ENCODE measurements at places on chromosomes 2 and 18.

DNA sequence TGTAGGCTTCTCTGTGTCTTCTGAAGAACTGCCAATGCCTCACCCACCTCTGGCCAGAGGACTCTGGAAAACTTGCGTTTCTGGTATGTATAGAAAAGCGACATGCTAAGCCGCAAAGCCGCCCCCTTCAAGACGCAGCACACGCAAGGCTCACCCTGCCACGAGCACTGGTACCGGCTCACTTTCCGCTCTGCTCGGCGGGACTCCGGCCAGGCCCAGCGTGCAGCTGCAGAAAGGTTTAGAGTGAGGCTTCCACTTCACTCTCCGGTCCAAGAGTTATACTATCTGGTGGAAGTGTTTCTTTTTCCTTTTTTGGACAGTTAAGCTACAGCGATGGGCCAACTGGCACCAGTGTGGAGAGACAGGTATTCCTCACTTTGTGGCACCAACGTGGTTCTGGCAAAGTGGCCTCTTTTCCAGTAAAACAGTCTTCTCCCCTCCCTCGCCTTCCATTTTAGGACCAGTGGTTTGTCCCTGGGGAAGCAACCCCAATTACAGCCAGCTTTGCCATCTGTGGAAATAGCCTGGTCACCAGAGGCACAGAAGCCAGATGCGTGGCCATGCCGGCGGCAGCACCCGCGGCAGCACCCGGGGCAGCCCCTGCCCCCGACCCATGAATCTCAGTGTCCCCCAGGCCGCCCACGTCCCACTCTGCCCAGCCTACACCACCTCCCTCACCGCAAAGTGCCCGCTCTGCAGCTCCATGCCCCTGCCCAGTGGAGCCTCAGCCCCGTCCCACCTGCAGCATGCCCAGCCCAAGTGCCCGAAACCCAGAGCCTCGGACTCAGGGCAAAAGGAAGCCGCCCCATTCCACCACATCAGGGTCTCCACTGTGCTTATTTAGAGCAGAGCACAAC lies 91.6 kb upstream of the CTDP1 start:
- DNase-seq, result no peak

- DNase-seq, result no peak
Measured at GRCh38 chr18:67300498-67300897, 216.0 kb downstream of the DSEL start.

DNA sequence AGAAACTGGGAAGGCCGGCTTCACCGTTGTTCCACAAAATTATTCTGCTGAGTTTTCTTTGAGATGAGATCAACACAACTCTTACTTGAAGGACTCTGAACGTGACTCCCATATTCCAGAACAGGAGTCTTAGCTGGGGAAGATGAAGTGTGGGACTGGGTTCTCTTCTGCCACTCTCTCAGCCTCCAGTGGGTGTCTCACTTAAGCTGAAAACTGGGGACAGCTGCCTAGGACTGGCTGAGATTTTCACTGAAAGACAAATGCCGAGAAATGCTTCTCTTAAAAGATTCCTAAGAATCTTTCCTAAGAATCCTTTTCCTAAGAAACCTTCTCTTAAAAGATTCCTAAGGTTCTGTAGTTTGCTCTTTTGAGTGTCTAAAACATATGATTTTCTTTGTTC lies 156.6 kb upstream of the LHCGR start:
- no peak for DNase-seq

DNA sequence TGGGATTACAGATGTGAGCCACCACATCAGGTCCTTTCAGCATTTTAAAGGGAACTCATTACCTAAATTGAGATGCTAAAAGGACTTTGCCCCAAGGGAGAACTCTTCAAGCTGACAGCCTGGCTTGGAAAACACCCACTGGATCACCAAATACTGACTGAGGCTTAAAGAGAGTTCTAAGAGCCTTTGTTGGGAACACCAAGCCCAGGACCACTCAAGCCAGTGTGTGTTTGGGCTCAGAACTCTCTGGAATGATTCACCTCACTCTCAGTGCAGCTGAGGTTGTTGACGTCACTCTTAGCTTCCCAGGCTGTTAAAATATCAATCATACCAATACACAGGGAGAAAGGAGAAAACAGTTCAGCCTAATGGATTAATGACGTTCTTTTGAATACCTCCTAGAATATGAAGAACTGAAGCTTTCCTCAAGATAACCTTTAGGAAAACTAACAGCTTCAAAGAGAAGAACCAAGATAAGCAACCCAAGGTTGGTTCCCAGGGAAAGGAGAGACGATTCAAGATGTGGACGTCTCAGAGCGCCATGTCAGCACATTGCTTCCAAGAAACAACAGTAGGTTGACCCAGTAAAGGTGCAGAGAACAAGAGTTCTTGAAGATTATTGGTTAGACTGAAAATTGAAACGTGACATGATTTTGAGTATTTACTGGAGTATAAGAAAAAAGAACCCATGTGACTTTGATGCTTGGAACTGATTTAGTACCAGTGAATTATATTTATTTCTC lies 48.0 kb upstream of the MGAT4A start:
- no peak for DNase-seq

GRCh38 chr2:53740170-53740569 lies 27.4 kb upstream of the CHAC2 start:
- DNase-seq, result no peak

DNA sequence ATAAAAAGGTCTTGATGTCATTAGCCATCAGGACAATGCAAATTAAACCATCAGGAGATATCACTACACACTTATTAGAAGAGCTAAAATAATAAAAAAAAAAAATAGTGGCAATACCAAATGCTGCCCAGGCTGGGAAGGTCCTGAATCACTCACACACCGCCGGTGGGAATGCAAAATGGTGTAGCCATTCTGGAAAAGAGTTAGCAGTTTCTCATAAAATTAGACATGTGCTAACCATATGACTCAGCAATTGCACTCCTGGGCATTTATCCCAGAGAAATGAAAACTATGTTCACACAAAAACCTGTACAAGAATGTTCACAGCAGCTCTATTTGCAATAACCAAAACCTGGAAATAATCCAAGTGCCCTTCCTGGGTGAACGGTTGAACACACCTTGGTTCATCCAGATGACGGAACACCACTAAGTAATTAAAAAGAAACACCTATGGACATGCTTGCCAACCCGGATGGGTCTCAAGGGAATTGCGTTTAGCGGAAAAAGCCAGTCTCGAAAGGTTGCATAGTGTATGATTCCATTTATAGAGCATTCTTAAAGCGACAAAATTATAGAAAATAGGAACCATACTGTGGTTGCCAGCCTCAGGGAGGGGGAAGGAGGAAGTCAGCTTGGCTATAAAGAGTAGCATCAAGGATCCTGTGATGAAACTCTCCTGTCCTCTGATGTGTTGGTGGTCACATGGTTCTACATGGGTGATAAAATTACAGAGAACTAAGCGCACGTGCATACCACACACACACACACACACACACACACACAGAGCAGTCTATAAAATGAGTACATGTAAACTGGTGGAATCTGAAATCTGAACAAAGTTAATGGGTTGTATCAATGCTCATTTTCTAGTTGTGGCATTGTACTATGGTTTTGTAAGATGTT lies 4.6 kb downstream of the MBP start:
- DNase-seq, result no peak

DNA sequence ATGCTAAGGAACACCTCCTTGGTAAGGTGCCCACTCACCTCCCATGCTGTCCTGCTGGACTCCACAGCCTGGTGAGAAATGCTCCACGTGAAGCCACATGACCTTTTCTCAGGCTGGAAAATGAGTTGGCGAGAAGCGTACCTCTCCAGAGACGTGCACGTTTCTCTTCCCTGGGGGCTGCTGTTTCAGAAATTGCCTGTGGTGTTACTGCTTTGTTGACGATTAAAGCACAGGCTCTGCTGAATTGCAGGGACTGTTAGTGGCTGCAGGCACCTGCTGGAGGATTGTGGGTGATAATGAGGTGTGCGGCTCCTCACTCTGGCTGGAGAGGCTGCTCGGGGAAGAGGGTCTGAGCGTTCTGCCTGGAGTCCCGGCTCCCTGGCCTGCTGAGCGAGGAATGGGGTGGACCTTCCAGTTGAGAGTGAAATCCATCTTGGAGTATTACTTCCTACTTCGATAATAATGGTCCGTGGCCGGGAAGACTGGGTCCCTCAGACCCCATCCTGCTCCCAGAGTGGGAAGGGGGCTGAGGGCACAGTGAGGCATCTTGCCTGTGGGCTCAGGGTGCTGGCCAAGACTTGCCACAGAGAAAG lies 199.3 kb upstream of the HDAC4 start:
- DNase-seq, result no peak

GRCh38 chr18:79962835-79963657 lies 1.4 kb upstream of the HSBP1L1 start:
- no peak for DNase-seq

GRCh38 chr18:50700245-50701165 lies 119.3 kb downstream of the MRO start:
- DNase-seq, result no peak

DNA sequence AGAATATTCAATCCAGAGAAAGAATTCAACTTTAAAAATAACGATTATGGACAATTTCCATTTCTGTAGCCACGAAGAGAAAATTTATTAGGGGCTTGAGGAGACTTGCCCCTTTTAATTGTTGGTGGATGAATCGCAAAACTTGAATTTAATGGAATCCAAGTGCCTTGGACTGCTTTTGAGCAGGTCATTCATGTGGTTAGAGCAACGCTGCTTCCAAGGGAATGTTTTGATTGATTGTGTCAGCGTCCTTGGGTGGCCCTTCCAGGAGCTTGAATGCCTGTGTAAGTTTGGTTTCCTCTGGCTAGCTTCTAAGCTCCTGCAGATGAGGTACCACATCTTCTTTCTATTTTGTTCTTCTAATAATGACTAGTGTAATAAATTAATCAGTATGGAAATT lies 213.4 kb downstream of the LTBP1 start:
- no peak for DNase-seq

- DNase-seq, result no peak
Measured at GRCh38 chr2:43376523-43377198, 150.3 kb upstream of the ZFP36L2 start.

GRCh38 chr2:19021721-19022120 lies 336.7 kb downstream of the OSR1 start:
- no peak for DNase-seq

DNA sequence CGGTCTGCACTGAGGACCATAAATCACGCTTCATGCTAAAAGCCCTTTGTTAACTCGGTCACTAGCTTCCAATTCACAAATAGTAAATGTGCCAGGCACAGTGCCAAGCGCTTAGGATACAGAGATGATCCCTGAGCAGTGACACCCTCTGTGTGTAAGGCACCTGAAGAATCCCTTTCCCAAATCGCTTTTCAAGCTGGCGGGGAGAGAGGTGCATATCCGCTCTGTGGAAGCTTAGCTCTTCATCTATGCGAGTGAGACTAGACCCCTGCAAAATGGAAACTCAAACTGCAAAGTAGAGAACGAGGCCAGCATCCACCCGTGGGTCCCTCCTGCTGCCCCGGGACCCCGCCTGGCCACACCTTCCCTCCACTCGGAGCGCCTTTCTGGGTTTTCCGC lies 2.4 kb downstream of the PIEZO2 start:
- no peak for DNase-seq

- no peak for DNase-seq
Measured at GRCh38 chr2:45605116-45605515, 6.0 kb downstream of the SRBD1 start.
